ENCODE measurements at places on chromosomes 5 and 9.

DNA sequence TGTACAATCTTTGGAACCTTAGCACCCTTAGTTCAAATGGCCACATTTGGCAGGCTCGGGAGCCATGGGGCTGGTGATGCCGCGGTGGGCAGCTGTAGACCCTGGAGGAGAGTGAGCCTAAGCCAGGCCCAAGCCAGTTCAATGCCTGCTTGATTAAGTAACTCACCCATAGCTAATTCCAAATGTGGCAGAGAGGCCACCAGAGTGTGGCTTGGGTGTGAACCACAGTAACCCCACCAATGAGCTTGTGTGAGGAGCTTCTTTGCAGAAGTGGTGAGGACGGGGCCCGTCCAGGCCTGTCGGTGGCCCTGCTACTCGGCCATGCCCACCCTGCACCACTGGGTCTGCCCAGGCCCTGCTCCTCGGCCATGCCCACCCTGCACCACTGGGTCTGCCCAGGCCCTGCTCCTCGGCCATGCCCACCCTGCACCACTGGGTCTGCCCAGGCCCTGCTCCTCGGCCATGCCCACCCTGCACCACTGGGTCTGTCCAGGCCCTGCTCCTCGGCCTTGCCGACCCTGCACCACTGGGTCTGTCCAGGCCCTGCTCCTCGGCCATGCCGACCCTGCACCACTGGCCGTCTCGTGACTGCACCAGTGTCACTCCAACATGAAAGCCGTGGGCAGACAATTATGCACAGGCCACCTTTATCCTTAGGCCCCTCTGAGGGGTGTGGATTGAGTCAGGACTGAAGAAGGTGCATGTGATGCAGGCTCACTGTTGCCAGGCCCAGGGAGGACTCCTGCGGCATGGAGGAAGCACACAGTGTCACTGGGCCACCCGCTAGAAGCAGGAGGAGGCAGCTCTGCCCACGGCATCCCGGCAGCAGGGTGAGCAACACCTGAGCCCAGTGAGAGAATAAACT lies 75.4 kb downstream of the MRPL36 start:
- DNase-seq, result no peak

DNA sequence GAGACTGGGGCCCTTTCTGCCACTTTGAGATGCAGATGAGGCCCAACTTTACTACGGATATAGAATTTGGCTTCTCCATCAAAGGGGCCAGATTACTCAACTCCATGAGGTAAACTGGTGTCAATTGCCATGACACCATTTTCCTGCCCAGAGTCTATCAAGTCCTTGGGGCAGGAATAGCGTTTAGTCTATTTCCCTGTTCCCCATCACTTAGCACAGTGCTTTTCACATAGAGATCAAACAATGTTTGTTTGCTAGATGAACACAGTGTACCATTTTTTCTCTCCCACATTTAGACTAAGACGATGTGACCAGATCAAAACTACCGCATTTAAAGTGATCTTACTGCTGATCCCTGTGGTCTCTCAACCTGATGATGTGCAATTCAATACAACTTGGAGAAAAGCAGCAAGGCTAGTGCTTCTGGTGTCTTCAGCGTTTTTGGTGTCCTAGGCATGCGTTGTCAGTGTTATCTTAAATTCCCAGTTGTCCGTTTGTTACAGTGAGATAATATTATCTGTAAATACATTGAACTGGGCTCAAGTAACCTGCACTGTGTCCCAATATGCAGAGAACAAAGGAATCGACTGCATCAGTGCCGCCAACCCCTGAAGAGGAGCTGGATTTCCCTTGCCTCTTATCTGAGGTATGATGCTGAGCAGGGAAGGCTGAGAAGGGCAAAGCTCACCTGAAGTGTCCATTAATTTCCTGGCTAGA lies 446.2 kb downstream of the PLK2 start:
- no peak for DNase-seq

DNA sequence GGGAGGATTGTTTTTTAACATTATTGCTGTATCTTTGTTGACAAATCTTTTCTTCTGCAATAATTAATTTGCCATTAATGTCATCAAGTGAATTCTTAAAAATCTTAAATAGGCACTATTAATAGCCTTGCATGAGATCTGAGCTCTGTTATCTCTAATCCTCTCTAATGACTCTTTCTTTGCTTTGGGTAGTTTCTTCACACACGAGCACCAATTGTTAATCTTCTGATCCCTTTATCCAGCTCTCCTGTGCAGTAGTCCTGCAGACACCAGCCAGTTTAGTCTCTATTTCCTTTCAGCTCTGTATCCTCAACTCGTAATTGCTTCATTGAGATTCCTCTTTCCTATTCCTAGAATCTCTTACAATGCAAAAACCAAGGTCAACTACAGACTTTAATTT lies 8.1 kb downstream of the SPINK14 start:
- DNase-seq, result no peak

DNA sequence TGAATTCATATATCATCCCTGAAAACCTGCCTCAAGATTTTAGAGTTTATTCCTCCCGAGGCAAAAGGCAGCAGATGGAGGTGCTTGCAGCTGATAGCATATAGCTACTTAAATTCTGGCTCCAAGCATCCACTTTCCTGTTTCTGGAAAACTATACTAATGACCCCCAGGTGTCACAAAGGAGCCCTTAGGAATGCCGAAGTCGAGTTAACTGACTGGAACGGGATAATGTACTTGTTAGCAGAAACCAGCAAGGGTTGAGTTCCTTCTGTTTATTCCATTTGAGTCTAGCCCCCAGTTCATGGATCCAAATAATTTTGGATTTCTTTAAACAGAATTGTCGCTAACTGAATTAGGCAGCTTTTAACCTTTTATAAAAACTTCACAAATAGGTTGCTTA lies 44.5 kb downstream of the PTTG1 start:
- no peak for DNase-seq

DNA sequence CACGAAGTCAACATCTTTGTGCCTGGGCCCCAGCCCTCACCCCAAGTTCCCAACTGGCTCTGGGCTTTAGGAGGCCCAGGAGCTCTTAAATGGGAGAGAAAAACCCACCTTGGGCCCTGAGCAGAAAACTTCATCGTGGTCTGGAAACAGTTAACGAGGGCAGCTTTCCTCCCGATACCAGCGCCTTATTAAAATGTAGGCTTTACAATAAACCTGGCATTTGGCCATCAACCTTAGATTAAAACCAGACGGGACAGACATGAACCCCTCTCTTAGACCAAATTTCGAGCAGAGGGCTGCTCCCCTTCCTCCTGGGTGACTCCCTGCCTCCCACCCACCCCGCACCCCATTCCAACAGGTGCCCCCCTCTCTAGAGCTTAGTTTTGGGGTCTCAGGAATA lies 39.4 kb downstream of the PRRX2 start:
- no peak for DNase-seq

GRCh38 chr5:76331126-76331525 lies 72.0 kb upstream of the IQGAP2 start:
- no peak for DNase-seq

GRCh38 chr5:137867664-137868063 lies at the start of gene MYOT:
Gene MYOT (plus strand): TSS chr5:137867860. CDS start chr5:137870652, 2,792 bp downstream.
- no peak for DNase-seq

DNA sequence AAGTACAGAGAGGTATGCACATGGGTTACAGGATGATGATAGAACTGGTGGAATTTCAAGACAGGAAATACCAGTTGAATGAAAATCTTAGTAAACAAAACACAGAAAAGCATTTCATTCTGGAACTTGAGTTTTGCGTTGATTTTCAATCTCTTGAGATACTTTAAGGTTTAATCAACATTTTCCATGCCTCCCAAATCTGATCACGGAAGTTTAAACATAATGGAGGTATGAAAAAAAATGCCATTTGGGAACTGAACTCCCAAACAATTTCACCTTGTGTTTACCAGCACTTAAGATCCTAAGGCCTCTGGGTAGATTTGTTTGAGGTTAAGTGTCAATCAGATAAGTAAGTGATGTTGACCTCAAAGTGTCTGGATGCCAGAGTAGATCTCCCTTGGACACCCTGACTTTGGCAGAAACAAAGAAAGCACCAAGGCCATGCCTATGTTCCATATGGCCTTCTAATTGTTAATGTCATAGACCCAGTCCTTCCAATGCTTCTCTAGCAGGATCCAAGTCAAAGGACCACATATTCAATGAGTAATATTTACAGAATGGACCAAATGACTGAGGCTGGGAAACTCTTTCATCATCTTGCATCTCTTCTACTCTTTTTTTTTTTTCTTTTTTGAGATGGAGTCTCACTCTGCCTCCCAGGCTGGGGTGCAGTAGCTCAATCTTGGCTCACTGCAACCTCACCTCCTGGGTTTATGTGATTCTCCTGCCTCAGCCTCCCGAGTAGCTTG lies 216.9 kb downstream of the ARRDC3 start:
- DNase-seq, result no peak

DNA sequence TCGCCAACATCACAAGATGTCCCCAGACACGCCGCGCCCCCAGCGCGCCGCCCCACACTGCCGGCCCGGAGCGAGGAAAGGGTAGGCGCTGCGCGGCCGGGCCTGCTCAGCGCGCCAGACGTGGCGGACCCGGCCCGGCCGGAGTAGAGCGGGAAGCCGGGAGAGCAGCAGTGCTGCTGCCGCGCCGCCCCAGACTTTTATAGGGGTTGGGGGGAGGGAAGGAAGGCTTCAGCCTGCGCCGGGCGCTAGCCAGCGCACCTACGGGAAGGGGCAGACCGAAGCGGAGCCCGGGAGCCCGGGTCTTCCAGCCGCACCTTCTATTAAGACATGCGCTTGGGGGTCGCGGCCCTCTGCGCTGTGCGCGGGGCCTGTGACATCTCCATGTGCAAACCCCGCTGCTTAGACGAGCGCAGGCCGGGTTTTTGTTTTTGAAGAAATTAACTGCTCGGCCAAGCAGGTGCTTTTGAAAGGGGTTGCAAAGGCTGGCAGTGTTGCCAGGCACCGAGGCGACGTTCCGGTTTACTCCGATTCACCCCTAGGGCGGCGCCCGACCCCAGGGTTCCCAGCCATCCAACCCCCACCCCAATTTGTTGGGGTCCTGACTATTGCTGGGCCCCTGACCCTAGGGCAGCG lies 353 bp upstream of the PAX5 start:
- no peak for DNase-seq

GRCh38 chr5:145543968-145544367 lies 291.2 kb downstream of the PRELID2 start:
- no peak for DNase-seq

DNA sequence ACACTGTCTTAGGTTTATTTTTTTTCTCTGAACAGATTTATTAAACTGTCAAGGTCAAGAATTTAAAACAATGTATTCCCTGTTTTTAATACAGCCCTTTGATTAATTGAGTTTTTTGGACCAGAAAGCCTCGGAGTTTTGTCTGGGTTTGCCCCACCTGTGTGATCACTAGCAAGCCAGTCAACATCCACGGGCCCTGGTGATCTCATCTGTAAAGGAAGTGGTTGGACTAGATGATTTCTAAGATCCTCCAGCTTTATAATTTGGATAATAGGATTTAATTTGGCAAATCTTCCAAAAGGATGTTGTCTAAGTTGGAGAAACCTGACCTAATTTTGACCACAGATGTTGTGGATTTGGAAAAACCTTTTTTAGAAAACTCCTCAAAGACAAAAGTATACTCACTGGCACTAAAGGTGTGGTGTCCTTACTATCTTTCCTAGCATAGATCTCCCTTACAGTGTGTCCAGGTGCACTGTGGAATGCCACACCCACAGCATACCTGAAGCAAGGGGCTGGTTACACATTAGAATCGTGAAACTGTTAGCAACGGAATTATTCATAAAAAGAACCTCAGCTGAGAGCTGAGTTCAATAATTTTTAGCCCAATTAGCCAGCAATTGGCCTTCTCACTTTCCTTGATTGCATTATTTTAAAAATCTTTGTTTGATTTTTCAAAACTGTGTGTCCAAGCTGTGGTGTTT lies 195.6 kb upstream of the ELL2 start:
- DNase-seq, result no peak

DNA sequence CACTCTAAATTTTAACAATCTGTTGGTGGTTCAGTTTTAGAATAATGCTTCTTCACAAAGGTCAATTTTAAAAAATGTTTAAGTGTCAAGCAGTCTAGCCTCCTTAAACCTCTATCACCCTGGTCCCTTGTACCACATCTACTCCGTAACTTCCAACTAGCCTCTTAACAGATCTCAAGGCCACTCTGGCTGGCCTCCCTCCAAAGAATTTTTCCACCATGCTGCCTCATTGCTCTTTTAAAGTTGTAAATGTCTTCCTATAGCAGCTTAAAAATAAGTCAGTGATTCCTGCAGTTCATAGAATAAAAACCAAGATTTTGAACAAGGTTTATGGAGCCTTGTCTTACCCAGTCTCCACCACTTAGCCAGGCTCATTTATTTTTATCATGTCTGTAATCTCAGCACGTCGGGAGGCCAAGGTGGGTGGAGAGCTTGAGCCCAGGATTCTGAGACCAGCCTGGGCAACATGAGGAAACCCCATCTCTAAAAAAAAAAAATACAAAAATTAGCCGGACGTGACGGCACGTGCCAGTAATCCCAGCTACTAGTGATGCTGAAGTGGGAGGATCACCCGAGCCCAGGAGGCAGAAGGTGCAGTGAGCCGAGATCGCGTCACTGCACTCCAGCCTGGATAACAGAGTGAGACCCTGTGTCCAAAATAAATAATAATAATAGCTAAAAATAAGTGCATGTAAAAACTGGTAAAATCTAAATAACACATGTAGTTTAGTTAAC lies 924.9 kb upstream of the DMAC1 start:
- DNase-seq, result no peak

GRCh38 chr9:114056527-114056926 lies 21.6 kb downstream of the AMBP start:
- no peak for DNase-seq

DNA sequence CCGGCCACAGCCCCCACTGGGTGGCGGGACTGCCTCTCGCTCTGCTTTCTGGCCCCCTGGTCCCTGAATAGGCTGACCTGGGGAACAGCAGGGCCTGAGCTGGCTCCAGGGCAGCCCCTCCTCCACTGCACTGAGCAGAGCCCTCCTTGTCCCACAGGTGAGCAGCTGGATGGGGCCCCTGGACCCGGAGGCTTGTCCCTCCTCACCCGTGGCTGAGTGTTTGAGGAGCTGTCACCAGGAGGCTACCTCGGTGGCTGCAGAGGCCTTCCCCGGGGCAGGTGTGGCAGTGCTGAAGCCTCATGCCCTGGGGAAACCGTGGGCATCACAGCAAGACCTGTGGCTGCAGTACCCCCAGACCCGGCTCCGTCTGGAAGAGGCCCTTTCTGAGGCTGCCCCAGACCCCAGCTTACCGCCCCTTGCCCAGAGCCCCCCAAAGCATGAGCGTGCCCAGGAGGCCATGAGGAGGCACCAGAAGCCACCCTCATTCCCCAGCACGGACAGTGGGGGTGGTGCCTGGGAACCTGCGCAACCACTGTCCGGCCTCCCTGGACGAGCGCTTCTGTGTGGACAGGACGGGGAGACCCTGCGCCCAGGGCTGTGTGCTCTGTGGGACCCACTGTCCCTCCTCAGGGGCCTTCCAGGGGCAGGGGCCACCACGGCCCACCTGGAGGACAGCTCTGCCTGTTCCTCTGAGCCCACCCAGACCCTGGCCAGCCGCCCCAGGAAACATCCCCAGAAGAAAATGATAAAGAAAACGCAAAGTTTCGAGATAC lies 28.5 kb upstream of the LRRC14B start:
- no peak for DNase-seq

DNA sequence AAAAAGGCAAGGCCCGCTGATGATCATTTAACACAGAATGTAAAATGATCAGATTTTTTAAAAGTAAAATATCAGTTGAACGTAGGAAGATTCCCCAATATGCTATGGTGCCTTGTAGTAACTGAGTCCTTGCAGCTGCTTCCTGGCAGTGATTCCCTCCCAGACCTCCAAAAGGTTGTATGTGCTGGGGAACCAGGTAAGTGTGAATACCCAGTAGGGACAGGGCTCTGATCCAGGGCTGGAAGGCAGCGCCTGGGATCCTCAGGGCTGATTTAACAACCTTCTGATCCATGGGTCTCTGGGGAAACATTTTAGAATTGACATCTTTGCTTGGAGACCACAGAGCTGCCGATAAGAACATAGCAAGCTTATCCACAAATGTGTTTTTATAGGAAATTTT lies 76.7 kb upstream of the IL6ST start:
- no peak for DNase-seq

Measured in caudate nucleus (tissue), 63 donors.